ENCODE measurements at places on chromosomes 6 and 20.
A peak's percentile ranks its signal among the peaks of the same experiment; 100 is the strongest.

GRCh38 chr20:2305029-2305428 lies 9.2 kb downstream of the TGM3 start:
- no peaks in the 10 kb centered on the region for H3K27me3 ChIP-seq
- H3K36me3 ChIP-seq, result no peaks in the 10 kb centered on the region

- peaks cover 4% of the 10 kb centered on the region for H3K4me1 ChIP-seq
- H3K27ac ChIP-seq, result no peak overlapping the region
- DNase-seq, result no peak
Measured at GRCh38 chr6:26613689-26614683, 17.2 kb downstream of the ABT1 start.

DNA sequence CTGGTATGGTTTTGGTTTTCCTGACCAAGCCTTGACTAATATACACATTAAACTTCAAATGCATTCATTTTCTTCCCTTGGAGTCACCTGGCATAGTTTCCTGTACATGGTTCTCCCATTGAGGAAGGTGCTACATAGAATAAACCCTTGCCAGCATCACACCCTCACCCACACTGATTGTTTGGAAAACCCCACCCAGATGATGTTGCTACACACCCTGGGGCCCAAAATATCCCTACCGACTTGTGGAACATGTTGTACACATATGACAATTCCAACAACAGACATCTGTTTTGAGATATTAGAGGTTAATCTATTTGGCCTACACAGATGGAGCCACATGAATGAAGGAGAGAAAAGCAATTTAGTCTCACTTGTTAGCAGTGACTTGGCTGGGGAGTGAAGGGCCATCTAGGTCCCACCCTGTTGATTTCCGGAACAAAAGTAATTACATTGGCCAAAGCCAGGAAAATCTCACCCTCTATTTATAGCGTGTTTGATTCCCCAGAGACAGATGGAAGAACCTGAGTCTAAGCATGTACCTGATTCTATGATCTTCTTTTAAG lies 606.0 kb upstream of the BTBD3 start:
- no peak overlapping the region for H3K27ac ChIP-seq
- no peaks in the 10 kb centered on the region for H3K36me3 ChIP-seq
- no peaks in the 10 kb centered on the region for H3K4me1 ChIP-seq
- H3K4me3 ChIP-seq, result no peak overlapping the region
- no peak for DNase-seq

DNA sequence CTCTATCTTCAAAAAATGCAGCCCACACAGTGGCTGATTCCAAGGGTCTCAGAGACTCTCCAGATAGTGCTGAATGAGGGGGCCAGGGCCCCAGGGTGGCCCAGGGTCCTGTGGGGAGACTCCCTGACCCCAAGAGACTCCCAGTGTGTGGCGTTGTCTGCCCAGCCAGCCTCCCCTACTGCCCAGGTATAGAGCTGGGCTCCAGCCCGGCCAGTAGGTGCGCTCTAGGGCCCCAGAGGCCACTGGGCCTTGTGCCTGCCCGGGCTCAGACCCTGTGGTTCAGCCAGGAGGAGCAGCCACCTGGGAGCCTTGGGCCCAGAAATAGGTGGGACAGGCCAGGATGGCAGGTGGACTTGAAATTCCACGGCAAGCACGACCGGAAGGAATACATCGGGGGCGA lies 30.3 kb upstream of the GATA5 start:
- no peaks in the 10 kb centered on the region for H3K36me3 ChIP-seq
- no peaks in the 10 kb centered on the region for H3K27me3 ChIP-seq
- H3K4me3 ChIP-seq, result no peak overlapping the region
- H3K27ac ChIP-seq, result no peak overlapping the region
- H3K4me1 ChIP-seq, result no peaks in the 10 kb centered on the region

DNA sequence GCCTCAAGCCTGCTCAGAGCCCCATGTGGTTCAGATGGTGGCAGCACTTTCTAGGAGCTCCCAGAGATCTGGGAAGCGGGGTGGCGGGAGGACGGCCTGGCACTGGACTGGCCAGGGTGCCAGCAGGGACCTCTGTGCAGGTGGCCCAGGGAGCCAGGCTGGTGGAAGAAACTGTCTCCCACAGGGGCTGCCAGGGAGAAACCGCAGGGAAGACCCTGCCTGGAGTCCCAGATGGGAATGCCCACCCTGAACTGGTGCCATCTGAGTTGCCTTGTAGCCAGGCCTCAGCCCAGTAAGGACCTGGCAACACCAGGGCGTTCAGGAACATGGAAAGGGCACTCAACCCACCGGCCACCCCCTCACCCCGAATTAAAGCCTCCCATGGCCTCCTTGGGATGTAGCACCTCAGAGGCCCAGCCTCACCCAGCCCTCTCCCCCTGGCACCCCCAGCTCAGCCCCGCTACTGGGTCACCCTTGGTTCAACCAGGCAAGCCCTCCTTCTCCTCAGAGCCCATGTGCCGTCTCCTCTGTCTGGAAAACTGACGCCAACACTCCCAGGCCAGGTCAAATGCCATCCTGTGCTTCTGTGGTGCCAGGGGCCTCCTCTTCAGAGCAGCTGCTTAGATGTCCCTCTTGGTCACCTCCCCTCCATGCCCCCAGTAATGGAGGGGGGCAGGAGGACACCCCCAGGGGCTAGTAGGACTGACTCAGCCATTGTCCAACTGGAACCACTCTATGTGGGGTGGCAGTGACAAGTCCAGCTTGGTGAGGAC lies 5.9 kb upstream of the C20orf144 start:
- H3K27ac ChIP-seq, result no peak overlapping the region
- no peaks in the 10 kb centered on the region for H3K27me3 ChIP-seq
- H3K4me1 ChIP-seq, result peaks cover 6% of the 10 kb centered on the region
- H3K4me3 ChIP-seq, result no peak overlapping the region
- DNase-seq, result no peak

DNA sequence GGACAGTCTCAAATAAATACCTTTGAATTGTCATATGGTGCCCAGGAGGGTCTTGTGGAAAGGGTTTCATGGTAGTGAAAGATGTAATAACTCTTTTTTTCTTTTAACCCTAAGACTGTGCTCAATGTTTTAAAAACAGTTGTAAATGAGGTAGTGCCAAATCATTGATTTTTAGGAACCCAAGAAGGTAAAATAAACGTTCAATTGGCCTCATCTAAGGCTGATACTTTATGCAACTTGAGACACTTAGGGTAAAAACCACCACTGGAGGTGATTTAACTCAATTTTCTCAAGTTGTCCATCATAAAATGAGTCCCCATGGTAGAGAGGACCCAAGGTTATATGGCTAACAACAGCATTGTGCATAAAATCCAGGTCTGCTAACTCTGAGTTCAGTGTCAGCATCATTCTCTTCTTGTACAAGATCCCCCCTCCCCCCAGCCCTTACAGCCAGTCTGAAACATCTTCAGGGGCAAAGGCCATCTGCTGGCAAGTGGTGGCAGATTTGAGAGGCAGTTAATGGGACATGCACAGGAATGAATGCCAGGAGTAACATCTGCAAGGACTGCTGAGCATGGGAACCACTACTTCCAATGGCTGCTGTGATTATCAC lies 244.4 kb downstream of the GMPR start:
- no peaks in the 10 kb centered on the region for H3K36me3 ChIP-seq
- H3K4me3 ChIP-seq, result no peak overlapping the region
- no peaks in the 10 kb centered on the region for H3K27me3 ChIP-seq

GRCh38 chr6:38975621-38976049 lies 72.9 kb upstream of the GLP1R start:
- H3K27ac ChIP-seq, result no peak overlapping the region
- no peak for DNase-seq
- H3K36me3 ChIP-seq, result no peaks in the 10 kb centered on the region
- no peaks in the 10 kb centered on the region for H3K4me1 ChIP-seq
- peaks cover 5% of the 10 kb centered on the region for H3K27me3 ChIP-seq

DNA sequence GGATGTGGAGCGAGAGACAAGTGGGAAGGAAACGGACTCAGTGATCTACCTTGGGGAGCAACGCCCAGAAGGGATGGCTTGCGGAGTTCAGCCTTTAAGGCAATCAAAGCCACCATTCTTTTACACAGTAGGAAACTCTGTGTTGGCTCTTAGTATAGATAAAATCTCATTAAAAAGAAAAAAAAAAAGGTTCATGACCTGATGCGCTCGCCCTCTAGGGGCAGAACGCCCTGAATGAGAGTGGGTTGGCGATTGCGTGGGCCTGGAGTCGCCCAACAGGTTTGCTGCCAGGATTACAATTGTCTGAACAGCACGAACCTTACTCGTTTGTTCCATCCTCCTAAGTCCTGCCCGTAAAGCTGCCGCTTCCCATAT lies 1.2 kb downstream of the TPD52L1 start:
- H3K4me1 ChIP-seq, result no peaks in the 10 kb centered on the region
- peak overlapping the region; percentile 11 for H3K27ac ChIP-seq
- H3K4me3 ChIP-seq, result peak overlapping the region; percentile 47
- H3K36me3 ChIP-seq, result no peaks in the 10 kb centered on the region
- H3K27me3 ChIP-seq, result no peaks in the 10 kb centered on the region
- DNase-seq, result peak; percentile 35

DNA sequence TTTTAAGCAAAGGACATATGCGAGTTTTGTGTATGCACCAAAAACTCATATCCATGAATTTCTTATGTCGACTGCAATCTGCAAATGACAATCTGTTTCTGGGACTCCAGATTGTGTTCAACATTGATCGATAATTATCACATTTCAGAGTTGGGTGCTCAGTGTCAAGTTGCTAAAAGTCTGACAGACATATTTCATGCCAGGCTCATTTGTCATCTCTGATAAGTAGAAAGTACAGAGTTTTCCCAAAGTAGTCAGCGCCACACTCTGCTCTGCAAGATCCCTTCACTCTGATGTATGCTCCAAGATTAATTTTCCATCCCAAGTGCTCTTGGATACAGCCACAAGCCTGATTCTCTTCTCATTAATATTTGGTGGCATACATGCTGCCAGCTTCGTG lies 331.1 kb downstream of the DOK5 start:
- H3K36me3 ChIP-seq, result no peaks in the 10 kb centered on the region
- no peaks in the 10 kb centered on the region for H3K27me3 ChIP-seq
- H3K4me1 ChIP-seq, result no peaks in the 10 kb centered on the region
- no peak overlapping the region for H3K27ac ChIP-seq
- no peak for DNase-seq
- no peak overlapping the region for H3K4me3 ChIP-seq

Data from colonic mucosa (tissue), 4 donors.